ENCODE measurements at places on chromosomes 11 and 22.

DNA sequence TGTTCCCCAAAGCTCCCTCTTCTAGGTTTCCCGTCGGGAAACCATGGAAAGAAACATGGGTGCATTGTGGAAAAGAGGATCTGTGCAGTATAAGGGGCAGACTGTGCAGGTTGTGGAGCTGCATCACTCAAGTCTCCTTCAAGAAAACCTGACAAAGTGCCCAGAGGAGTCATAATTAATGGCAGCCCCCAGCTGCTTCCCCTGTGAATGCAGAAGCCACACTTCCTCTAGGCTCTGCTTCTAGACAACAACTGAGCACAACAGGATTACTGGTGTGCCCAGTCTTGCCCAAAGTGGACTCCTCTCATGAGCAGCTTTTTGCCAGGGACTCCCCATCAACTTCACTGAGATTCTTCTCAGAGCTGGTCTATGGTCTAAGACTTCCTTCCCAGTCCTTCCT lies 42.6 kb upstream of the SCUBE2 start:
- no peak for DNase-seq

DNA sequence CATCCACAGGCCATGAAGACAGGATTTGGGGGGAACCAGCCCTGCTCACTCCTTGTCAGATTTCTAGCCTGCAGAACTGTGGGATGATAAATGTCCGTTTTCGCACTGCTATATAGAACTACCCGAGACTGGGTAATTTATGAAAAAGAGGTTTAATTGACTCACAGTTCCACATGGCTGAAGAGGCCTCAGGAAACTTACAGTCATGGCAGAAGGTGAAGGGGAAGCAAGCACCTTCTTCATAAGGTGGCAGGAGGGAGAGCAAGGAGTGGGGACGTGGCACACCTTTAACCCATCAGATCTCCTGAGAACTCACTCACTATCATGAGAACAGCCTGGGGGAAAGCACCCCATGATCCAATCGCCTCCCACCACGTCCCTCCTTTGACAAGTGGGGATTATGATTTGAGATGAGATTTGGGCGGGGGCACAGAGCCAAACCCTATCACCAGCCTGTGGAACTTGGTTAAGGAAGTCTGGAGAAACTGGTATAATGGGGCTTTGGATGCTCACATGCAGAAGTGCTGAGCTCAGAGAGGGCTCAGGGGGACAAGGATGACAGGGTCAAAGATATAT lies 50.7 kb downstream of the MYEOV start:
- DNase-seq, result no peak

DNA sequence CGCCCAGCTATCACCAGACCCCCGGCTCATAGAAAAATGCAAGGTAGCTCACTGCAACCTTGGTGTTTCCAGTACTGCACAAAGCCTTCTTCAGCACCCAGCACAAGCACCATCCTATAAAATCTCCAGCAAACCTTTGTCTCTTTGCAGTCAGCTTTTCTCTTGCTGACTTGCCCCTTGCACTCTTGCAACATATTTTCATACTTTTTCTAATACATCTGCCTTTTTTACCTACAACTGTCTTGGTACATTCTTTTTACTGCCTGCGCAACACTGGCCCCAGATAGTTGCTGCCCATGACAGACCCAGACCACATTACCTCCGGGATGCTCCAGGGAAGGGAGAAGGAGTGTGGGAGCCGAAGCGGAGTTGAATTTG lies 142.4 kb downstream of the MPPED1 start:
- no peak for DNase-seq

DNA sequence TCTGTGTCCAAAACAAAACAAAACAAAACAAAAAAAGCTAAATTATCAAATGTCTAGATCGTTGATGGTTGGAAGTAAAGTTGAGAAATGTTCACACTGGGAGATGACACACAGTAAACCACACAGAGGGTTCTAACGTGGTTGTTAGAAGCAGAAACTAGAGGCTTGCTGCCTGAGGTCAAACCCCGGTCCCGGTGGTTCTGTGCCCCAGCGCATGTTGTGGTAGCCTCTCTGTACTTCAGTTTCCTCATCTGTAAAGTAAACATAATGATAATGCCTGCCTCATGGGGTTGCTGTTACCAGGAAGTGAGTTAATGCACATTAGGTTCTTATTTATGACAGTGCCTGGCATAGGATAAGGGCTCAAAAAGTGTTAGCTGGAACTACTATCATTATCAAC lies 33.4 kb downstream of the PPARA start:
- DNase-seq, result no peak

DNA sequence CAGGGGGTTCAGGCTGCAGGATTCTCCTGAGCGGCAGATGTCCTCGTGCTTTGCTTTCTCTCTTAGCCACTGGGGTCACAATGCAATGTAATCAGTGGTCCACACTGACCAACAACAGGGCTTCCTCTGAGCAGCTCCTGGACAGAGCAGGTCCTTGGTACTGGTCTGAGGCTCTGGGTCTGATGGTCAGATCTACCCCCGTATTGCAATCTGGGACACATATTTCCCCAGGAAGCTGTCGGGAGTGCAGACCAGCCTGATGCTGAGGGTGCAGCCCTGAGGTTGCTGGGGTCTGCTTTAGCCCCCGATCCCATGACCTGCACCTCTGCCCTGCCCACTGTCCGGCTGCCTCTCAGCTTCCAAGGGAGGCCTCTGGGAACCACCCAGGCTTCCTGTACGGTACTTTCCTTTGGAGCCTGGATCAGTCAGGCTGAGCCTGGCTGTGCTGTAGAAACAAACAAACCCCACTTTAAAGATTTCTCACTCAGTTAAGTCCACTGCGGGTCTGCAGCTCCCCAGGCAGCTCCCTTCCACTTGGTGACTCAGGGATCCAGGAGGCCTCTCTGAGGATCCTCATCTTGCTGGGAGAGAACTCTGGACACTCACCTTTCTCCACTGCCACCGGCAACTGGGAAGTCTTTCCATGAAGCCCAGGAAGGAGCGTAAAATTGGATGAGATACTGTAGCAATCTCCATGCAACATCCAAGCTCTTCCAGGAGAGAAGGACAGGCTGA lies 1046.6 kb downstream of the TBC1D22A start:
- no peak for DNase-seq

GRCh38 chr11:128694618-128695481 lies 978 bp downstream of the FLI1 start:
- DNase-seq, result no peak

DNA sequence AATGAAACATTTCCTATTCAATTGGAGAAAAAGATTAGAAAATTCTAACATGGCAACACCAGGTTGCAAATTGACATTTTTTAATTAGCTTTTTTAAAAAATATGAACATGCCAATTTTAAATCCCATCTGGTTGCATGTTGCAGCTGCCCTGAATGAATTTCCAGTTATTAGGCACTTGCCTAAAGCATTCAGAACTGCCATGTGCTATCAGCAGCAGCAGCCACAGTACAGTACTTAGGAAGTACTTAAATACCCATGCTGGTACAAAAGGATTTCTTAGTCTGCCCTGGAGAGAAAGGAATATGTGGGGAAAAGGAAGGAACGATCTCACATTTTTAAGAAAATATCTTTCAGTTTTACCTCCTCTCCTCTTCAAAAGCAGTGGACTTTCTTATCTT lies 46.2 kb downstream of the FAM168A start:
- no peak for DNase-seq

GRCh38 chr11:88508418-88508758 lies 170.9 kb upstream of the CTSC start:
- no peak for DNase-seq

- DNase-seq, result no peak
Measured at GRCh38 chr11:116890193-116890592, 52.8 kb upstream of the APOA1 start.

- no peak for DNase-seq
Measured at GRCh38 chr22:28931844-28932567, 48.6 kb downstream of the ZNRF3 start.
